NCI-H2171 treated with DMSO at 0.1 percent for 48 hours (cell line): ENCODE measurements at places on chromosomes 16 and 17.
A peak's percentile ranks its signal among the peaks of the same experiment; 100 is the strongest.

GRCh38 chr17:35094902-35095301 lies 24.8 kb downstream of the RAD51D start:
- no peak for DNase-seq

DNA sequence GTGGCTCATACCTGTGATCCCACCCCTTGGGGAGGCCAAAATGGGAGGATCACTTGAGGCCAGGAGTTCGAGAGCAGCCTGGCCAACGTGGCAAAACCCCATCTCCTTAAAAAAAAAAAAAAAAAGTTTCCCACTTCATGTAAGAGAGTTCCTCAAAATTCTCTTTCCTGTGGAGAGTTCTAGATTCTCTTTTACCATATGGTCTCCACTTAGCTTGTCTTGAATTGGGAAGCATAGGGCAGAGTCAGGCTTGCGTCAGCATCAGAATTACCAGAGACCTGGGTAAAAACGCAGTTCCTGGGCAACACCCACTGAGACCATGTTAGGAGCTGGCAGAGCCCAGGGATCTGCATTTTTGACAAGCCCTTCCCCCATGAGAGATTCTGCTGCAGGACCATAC lies 158.4 kb downstream of the CCDC182 start:
- DNase-seq = no peak

DNA sequence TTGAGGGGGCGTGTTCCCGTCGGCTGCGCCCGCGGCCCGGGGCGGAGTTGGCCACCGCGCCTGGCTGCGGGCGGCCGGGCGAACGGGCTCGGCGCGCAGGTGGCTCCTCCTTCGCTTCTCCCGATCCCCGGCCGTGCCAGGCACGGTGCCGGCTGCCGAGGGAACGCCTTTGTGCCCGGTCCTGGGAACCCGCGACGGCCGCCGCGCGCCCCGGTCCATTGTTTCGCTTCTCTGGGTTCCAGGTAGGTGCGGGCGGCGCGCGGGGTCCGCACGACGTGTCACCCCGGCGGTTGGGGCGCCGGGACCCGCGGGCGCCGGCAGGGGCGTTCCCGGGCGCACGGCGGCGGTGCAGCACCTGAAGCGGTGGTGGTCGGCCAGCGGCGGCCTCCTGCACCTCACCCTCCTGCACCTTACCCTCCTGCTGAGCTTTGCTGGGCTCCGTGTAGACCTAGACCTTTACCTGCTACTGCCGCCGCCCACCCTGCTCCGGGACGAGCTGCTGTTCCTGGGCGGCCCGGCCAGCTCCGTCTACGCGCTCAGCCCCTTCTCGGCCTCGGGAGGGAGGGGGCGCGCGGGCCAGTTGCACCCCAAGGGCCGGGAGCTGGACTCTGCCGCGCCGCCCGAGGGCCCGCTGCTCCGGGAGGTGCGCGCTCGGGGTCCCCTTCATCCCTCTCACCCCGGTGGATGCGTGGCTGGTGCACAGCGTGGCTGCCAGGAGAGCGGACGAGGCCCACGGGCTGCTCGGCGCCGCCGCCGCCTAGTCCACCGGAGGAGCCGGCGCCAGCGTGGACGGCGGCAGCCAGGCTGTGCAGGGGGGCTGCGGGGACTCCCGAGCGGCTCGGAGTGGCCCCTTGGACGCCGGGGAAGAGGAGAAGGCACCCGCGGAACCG lies 99.9 kb downstream of the EFCAB13 start:
- peak; percentile 5 for DNase-seq

DNA sequence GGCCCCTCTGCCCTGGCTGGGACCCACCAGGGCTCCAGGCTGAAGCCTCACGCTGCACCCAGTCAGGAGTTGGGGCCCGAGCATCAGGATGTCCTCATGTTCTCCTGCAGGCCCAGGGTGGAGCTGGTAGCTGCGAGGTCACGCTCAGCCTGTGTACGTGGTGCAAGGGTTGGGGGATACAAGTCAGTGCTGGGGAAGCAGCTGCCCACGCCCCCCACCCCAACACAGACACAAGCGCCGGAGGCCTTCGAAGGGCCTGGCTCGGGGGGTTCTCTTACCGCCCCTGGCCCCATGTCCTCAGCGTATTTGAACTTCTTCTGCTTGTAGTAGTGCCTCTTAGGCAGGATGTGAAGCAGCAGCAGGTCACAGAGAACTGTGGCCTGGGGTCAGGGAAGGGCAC lies 4.9 kb upstream of the CAMKK1 start:
- no peak for DNase-seq

- DNase-seq = no peak
Observed at GRCh38 chr17:18986541-18987229, 17.9 kb downstream of the FAM83G start.

DNA sequence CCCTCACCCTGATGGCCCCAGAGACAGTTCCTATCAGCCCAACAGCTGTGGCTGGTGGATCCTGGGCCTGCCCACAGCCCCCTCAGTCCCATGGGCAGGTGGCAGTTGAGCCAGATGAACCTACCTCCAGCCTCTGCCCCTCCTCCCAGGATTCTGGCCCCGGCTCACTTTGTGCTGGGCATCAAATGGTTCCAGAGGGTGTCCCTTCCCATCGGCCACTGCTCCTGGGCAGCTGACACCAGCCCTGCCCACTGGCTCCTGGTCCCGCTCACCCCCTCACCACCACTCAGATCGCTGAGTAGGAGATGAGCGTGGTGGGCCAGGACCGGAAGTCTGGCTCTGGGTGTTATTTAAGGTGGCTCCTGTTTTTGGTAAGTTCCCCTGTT lies 2.0 kb downstream of the TTYH2 start:
- no peak for DNase-seq
